ENCODE measurements at places on chromosomes 6 and 20. TPM values are rescaled to one million over a fixed set of nuclear protein-coding genes. Genes with fewer than 3 reads are reported as not detected.
A peak's percentile ranks its signal among the peaks of the same experiment; 100 is the strongest.

DNA sequence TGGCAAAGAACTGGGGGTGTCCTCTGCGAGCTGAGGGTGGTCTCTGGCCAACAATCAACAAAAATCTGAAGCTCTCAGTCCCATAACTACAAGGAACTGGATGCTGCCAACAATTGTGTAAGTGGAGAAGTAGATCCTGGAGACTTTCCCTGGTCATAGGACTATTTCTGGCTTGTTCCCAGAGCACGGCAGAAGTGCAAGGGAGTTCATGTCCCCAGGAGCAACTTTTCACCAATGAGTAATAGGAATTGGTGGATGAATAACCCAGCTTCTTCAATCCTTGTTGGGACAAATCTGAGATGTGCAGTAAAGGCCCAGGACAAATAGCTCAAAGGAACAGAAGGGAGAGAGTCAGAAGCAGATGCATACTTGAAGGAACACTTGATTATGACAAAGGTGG is 95.5 kb downstream of the QRSL1 start:
- DNase-seq: no peak

DNA sequence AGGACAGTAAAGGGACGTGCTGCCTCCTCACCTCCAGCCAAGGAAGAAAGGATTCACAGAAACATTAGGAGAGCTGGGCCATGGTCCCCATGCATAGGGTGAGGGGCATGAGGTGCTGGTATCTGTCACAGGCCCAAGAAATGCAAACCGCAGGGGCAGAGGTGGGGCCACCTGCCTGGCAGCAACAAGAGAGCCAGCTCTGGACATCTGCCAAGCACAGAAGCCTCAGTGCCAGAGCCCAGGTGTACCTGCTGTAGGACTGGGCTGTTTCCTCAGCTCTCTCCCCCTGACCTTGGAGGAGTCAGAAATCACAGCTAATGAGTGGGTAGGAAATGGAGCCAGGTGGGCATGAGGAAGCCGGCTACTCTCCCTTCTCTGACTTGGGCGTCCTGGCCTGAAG is 45.3 kb downstream of the SLC2A12 start:
- DNase-seq: no peak

Gene PKIB
- 0.27 TPM for total RNA-seq

DNA sequence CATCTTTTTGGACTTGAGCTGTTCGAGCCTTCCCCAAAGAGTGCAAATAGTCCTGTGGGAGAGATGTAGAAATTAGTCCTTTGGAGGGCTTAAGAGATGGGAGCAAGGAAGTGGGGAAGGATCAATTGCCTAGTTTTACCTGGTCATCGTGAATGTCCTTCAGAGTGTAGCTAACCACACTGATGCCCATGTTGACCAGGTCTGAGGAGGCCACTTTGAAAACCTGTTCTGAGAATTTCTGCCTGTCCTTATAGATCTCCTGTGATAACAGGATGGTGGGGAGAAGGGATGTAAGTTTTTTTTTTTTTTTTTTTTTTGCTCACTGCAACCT is 2.0 kb downstream of the FLOT1 start:
- no peak for DNase-seq

Gene PPP1R3D
- total RNA-seq: 14.2 TPM

DNA sequence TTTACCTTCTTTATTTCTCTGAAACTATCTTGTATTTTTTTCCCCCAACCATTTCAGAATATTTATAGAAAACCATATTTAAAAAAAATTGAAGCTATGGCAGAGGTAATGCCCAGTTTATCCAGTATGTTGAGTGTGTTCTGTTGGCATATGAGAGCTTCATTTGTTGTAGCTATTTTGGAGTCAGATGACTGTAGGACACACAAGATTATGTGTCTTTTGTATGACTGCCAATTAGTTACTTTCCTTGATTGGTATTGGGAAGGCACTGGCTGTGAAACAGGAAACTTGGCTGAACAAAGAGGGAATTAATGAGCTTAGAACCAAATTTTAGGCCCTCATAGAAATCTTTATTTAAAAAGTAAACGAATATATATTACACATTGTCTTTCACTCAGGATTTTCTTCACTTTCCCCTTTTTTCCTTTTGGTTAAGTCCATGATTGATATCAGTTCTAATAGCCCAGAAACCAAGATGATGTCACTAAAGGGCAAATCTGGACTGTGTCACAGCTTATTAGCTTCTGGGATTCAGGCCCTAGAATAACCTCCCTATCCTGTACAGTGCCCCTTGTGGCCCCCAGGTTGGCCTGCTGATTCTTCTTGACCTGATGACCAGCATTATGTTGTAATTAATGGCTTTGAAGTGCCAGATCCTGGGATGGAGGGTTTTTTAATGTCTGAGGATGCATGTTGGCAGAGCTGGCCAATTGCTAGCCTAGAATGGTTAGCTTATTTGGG is 10.1 kb downstream of the CDC5L start:
- DNase-seq: no peak

DNA sequence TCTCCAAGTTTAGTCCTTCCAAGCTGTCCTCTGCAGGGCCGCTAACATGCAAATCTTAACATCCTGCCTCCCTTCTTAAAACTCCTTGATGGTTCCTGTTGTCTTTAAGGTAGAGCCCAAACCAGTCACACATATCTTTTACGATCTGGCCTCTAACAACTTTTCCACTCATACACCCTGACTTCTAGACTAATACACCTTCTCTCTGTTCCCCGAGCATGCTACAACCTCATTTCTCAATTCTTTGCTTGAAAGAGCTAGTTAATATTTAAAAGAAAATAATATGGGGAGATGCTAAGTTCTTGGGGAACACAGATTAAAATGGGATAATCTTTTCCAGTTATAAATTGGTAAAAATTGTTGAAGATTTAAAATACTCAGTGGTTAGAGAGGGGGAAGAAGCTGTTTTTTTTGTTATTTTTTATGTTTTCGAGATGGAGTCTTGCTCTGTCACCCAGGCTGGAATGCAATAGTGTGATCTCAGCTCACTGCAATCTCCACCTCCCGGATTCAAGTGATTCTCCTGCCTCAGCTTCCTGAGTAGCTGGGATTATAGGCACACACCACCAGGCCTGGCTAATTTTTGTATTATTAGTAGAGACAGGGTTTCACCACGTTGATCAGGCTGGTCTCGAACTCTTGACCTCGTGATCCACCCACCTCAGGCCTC is 250.7 kb downstream of the MAFB start:
- DNase-seq: no peak

Gene MEI4
- total RNA-seq: 0.29 TPM

GRCh38 chr6:167497428-167498056 is 172.7 kb downstream of the TTLL2 start:
- no peak for DNase-seq

Gene HLA-DRA
- total RNA-seq: 55.2 TPM

Gene TMEM170B
- total RNA-seq: 5.9 TPM

DNA sequence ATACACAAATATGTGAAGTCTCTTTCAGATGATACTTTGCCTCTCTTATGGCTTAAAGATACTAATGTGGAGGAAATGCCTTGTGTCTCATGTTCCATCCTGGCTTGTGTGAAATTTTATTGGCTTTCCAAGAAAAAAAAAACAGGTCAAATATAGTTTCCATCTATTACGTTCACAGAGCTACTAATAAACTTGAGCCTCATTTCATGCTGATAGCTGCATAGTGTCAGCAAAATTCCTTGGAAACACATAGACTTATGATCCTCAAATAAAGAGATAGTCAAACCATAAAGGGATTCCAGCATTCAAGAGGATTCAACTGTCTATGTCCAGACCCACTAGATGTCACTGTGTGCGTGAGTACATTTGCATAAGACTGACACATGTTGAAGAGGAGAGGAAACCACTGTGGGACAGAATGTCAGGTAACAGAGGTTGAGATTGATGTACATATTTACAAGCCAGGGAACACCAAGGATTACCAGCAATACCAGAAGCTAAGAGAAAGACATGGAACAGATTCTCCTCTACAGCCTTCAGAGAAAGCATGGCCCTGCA is 266.6 kb downstream of the COL12A1 start:
- DNase-seq: no peak

DNA sequence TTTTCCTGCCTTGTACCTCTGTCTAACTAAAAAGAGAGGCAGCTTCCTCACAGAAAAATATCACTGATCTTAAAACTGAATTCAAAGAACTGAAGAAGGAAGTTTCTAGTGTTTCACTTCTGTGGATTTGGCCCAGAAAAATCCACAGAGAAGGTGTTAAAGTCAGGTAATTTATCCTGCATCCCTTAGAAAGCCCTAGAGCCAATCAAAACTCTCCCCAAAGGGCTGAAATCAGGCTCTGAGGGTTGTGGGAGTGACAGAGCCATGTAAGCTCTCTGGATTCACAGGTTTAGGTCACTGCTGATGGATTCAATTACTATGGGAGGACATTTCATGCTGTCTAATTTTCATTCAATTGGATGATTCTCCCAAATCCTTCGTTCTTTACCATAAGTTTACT is 152.3 kb downstream of the OR2B2 start:
- no peak for DNase-seq

DNA sequence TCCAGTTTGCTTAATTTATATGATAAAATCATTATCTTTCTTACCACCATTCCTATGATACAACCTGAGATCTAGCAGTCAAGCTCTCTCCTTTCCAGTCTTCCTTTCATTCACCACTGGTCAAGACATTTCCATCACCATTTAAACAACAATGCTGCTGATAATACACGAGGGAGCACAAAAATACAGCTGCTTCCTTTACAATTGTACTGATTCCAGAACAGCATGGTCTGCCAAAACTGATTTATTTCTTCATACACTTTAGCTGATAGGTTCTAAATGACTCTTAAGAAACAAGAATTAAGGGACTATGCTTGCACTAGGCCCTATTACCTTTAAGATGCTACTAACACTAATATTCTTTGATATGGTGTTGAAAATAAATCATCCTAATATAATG is 65.0 kb downstream of the EPM2A start:
- no peak for DNase-seq

GRCh38 chr20:371755-372542 is 8.6 kb upstream of the TRIB3 start:
- DNase-seq: peak; percentile 57

Gene MUC22
- 0.18 TPM for total RNA-seq

Gene UNC5CL
- 0.21 TPM for total RNA-seq

- DNase-seq: no peak
These were observed 224.2 kb downstream of the SYNDIG1 start for GRCh38 chr20:24693466-24694156.

DNA sequence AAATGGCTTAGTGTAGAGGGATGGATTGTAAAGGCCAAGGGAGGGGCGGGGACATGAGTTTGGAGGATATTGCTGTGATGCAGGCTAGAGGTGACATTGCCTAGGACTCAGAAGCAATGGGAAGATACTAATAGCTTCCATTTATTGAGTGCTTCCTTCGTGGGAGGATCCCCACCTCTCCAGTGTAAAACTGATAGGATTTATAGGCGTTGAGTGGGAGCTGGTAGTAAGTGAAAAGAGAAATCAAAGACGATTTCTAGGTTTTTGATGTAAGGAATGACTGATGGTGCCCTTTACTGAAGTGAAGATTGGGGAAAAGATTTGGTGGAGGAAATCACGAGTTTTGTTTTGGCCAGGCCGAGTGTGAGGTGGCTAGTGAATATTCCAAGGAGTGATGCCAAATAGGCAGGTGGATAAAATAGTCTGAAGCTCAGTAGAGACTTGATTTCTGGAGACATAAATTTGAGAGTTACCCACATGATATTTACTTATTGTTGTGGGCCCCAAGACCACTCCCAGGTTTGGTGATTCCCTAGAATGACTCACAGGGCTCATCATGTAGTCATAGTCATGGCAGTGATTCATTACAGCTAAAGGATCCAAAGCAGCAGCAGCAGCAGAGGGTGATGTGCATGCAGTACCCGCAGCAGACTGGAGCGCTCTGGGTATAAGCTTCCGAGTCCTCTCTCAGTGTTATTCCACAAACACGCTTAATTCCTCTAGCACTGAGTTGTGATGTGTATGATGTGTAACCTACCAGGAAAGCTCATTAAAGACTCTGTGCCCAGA is 10.2 kb downstream of the RPRD1B start:
- DNase-seq: no peak

GRCh38 chr6:166153966-166154365 is 13.7 kb downstream of the TBXT start:
- no peak for DNase-seq

DNA sequence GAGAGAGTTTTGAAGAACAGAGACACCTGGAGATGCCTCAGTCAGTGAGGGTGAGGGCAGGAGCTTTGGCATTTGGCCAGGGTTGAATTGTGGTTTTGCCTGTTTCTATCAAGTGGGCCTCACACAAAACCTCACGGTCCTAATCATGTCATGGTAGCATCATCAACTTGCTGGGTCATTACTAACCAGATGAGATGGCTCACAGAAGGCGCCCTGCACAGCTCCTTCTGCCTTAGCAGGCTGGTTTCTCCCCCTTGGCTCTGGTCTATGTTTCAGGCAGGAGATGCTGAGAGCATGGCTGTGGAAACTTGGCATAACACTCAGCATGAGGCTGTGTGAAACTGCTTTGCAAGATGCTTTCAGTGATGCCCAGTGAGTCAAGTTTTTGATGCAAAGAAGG is 99.3 kb downstream of the LRRC1 start:
- no peak for DNase-seq

Gene SH3BGRL2
- total RNA-seq: 12.7 TPM

Gene HCK
- 4.7 TPM for total RNA-seq

DNA sequence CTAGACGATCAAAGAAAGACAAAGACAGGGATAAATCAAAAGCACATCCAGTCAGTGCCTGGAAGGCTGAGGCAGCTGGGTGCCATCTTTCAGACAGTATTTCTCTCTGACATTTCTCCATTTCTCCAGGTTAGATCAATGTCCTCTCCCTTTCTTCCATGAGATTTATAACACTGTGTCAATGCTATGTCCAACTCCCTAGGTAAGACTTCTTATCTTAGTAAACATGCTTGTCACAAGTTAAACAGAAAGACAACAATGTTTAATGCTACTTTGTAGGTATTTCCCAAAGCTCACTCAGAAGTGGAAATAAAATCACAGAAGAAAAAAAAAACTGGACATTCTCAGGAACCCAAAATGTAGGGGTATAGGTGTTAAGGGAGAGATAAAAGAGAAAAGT is 113.9 kb downstream of the GPR63 start:
- no peak for DNase-seq

Gene RFX6
- total RNA-seq: not detected

Gene DNMT3B
- total RNA-seq: 0.83 TPM

Gene GMPR
- total RNA-seq: 160 TPM

DNA sequence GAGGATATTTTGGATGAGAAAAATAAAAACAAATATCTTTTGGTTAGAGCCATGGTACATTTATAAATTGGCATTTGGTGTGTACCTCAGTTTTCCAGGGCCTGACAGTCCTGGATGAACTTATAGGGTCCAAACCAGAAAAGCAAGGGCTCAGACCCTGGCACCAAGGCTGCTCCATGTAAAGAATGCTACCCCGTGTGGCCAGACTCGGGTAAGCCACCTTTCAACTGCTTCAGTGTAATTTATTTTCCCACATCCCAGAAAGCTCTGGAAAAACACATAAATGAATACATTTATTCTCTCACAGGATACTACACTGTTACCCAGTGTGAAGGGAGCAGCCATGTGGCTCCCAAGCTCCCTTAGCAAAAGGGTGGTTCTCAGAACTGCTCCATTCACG is 13.8 kb downstream of the MRPL14 start:
- DNase-seq: no peak

DNA sequence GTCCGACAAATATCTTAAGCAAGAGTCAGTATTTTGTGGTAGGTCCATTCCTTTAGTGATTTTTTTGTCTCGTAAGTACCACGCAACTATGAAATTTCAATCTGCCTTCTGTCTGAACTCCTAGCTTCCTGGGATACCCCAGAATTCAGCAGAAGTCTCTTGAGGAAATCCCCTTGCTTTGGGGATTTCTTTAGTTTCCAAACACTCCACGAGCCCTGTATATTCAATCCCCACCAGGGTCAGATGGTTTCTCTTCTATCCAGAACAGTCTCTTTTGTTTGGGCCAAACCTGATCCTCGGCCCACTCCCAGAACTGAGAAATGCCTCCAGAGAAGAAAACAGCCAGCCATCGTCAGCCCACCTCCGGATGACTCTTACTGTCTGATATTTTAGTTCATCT is 113.0 kb downstream of the CHD6 start:
- no peak for DNase-seq
